ENCODE measurements at places on chromosomes 16 and 17.

DNA sequence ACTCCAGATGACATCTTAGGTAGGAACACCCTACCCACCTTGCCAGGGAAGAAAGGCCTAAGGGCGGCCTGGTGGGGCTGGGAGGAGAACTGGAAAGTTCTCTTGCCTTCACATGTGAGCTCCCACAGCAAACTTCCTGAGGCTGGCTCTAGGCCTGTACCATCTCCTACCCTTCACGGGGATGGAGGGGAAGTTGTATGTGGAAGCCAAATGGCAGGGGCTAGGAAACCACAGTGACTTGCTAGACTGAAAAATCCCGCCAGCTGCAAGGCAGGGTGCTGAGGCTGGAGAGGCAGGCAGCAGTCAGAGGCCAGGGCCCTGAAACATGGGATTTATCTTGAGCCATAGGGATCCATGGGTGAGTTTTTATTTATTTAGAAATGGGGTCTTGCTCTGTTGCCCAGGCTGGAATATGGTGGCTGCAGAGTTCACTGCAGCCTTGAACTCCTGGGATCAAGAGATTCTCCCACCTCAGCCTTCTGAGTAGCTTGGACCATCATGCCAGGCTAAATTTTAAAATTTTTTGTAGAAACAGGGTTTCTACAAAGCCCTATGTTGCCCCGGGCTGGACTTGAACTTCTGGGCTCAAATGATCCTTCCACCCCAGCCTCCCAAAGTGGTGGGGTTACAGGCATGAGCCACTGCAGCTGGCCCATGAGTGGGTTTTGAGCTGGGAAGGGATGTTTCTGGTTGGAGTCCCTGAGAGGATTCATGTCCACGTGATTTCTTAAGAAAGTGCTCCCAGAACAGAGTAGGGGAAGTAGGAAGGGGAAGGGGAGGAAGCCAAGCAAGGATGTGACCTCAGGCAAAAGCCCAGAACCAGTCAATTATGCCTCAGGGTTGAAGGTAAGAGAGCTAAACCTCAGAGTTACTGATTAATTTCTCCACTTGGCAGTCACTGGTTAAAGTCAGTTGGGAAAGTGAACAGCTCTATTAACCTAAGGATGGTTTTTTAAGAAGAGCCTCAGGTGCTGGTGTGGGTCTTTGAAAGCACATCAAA is 4.0 kb upstream of the KAT8 start:
- peak; percentile 36 for DNase-seq

GRCh38 chr16:20613481-20614185 is 37.5 kb upstream of the ACSM2B start:
- no peak for DNase-seq

DNA sequence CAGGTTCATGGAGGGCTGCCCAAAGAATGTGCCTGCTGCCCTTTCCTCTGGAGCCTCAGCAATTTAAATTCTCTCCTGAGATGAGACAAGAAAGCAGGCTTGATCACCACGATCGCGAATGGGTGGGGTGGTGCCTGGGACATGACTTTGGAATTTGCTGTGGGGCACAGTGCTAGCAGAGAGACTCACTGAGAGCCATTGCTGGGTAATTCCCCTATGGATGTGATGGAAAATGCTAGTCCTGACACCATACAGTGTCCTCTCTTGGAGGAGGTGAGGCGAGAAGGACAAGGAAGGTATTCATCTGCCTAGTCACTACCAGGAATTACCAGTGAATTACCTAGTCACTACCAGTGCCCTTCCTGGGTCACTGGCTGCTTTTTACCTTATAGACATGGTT is 15.5 kb downstream of the FAM20A start:
- DNase-seq = no peak

- DNase-seq = no peak
Measured at GRCh38 chr17:27338536-27338985, 44.6 kb downstream of the WSB1 start.

DNA sequence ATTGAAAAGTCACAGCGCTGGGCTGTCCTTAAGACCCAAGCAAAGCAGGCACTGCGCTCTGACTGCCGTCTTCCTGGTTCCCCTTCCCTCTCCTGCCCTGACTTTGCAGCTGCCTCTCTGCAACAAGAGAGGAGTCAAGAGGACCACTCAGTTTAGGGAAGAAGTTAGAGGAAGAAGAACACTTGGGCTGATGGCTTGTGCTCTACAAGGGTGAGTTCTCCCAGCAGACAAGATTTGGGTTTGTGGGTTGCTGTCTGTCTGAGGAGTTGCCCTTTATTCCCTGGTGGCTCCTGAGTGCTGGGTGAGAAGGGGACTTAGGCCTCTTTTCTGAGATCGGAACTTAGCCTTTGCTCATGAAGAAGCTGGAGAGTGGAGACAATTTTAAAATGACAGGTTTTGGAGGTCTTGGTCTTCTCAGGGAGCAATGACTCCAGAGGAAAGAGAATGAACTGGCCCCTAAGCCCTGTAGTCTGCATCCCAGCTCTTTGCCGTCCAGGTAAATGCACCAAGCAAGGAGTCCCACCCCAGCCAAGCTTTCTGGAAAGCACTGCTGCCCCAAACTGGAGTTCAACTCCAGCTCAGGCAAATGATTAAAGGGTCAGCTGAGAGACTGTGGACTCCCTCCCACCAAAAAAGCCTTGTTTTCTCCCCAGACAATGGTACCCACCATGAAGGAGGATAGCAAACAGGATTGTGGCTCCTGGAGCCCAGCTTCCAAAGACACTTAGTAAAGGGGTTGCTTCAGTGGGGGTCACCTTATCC is 2.7 kb upstream of the HOXB9 start:
- no peak for DNase-seq

- no peak for DNase-seq
Measured at GRCh38 chr17:73251871-73252270, 9.8 kb downstream of the CPSF4L start.

DNA sequence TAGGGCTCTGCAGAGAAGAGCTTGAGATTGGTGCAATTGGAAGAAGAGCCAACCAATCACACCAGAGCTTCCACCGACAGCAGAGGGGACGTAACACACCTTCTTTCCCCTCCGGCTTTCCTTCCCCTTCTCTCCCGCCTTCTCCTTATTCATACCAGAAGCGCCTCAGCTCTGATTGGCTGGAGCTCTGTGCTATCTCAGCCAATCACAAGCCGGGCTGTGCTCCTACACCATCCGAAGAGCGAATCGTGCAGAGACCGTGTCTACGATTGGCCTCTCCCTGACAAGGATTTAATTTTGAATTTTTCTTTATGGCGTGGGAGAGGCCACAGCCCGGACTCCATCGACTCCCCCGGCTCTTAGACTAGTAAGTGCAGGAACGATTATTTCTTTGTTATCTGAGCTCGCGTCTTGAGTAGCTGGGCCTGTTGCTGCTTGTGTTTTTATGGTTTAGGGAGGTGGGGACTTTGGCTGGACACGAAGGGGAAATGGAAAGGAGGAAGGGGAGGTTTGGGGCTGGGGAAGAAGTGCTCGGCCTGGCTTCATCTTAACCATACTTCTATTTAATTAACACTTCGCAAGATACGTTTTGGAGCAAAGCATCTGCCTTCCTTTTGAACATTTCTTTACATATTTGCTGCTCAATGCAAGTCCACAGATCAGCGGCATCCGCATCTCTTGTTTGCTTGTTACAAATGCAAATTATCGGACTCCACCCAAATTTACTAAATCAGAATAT is at the start of gene PRR11:
TSS of gene PRR11 (plus strand) at position 308 of the 739 bp plus-strand sequence. CDS start 14,007 bp downstream, outside the sequence.
- DNase-seq = no peak

DNA sequence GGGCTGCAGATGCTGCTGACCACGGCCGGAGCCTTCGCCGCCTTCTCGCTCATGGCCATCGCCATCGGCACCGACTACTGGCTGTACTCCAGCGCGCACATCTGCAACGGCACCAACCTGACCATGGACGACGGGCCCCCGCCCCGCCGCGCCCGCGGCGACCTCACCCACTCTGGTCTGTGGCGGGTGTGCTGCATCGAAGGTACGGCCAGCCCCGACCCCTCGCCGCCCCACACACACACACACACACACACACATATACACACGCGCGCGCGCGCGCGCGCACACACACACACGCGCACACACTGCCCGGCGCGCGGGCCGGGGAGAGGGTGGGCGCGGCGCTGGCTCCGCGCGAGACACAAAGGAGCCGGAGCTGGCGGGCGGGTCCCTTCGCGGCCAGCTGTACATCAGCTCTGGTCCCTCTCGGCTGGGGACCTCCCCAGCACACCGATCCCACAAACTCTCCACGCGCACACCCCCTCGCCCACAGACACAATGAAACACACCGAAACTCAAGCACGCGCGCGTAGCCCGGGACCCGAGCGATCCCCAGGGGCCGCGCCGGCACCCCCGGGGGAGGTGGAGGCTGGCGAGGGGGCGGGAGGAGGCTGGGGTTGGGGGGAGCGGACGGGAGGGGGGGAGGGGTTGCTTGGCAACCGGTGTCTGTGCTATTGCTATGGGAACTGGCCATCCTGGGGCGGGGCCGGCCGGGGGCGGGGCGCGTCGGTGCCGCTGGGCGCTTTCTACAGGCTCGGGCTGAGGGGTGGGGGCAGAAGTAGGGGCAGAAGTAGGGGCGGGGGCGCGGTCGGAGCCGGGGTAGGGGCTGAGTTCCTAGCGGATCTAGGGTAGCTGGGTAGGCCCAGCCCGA is 658 bp downstream of the CACNG4 start:
- peak; percentile 34 for DNase-seq

DNA sequence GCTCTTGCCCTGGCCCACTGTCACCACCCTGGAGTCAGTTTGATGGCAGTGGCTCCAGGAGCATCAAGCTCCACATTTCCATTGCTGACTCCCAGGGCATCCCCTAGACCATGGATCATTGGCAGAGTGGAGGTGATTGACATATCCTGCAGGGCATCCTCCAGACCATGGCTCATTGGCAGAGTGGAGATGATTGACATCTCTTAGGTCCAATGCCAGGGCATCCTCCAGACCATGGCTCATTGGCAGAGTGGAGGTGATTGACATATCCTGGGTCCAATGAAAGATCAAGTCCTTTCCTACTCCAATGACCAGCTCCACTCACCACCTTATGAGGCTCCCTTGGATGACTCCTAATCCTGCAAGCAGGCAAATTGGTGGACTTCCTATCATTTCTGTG is 174.3 kb upstream of the NLRP1 start:
- peak; percentile 56 for DNase-seq

DNA sequence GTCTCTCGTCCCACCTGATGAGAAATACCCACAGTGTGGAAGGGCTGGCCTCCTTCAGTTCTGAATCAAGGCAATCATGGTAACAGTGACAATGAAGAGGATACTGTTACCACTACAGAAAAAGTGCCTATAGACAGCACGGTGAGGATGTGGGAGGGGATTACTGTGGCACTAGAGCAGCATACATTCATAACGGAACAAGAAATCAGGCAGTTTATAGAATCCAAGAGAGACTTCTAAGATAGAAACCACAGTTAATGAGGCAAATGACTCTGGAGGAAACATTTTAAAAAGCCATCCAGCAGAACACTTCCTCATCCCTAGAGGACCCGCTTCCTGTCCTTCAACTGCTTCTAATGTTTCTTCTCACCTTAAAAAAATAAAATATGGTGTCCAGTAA is 2.7 kb downstream of the RUSF1 start:
- no peak for DNase-seq

DNA sequence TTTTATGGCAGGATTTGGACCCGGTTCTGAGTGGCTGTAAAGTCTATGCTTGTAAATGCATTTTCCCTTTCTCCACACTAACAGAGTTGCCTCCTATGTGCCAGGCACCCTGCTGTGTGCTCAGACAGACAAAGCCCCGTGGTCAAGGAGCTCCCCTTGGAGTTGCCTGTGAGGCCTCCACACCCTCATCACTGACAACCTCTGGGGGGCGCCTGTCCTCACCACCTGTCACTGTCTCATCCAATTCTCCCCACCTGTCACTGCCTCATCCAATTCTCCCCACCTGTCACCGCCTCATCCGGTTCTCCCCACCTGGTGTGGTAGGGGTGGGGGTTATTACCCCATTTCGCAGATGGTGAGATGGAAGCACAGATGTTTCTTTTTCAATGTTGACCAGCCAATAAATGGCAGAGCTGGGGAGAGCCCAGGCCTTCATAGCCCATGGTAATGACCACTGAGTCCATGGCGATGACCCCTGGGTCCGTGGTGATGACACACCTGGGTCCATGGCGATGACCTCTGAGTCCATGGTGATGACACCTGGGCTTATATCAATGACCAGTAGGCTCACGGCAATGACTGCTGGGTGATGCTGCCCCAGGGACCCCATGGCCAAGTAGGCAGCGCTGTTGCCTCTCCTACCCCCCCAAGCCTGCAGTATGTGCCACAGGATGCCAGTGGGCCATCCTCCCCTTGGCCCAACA is 150.1 kb downstream of the IRF8 start:
- DNase-seq = no peak

DNA sequence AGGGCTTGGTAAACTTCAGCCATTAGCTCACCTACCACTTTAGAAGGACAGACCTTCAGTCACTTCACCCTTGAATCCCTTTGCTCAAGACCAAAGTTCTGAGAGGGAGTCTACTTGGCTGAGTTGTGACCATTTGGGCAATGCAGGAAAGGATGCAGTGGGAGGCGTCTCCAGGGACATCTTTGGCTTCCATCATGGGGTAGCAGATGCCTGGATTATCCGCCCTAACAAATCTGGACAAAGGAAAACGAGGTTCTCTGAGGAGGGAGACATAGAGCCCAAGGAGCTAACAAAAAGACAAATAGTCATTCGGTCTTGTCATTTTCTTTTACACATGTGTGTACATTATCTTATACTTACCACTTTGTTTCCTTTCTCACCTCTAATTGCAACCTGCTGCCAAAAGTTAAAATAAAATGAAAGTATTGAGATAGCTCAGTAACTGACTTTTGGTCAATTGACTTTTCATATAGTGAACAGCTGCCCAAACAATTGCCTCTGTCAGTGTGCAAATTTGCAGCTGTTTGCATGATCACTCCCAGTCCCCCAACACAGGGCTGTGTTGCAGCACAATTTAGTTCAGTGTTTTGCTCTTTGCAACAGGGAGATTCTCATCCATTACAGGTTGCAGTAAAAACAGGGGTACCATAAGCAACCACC is 108.9 kb upstream of the EEF2KMT start:
- no peak for DNase-seq

- DNase-seq = no peak
Measured at GRCh38 chr17:59607061-59607460, 12.6 kb upstream of the CLTC start.

Data from PC-3 (cell line).